Left ventricle myocardium superior (tissue), 1 donor: ENCODE measurements at places on chromosomes 2 and 18. TPM values are rescaled to one million over a fixed set of nuclear protein-coding genes. Genes with fewer than 3 reads are reported as not detected.
A peak's percentile ranks its signal among the peaks of the same experiment; 100 is the strongest.

GRCh38 chr2:46032996-46033395, 264.2 kb upstream of the EPAS1 start:
- DNase-seq: no peak

GRCh38 chr2:221895366-221896121, 323.4 kb upstream of the EPHA4 start:
- no peak for DNase-seq

- DNase-seq: no peak
These were observed 169.1 kb downstream of the NDUFA10 start for GRCh38 chr2:239855863-239856587.

DNA sequence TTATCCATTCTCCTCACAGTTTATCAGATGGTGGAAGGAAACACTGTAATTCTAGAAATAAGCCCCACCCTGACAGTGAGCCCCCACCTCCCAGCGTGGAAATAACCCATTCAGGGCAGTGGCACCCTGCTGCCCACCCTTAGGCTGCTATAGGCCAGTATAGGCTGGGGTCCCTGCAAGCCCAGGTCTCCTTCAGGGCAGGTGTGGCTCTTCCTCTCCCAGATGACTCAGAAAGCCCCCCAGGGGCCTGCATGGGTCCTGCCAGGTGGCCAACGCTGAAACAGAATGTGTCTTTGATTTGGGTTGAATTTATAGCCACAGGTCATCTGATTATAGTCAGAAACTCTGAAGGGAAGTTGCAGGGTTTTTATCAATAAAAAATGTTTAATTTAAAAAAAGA, 136.4 kb downstream of the SH3RF3 start:
- DNase-seq: no peak

The PCGF1 gene
- 26.8 TPM for total RNA-seq

DNA sequence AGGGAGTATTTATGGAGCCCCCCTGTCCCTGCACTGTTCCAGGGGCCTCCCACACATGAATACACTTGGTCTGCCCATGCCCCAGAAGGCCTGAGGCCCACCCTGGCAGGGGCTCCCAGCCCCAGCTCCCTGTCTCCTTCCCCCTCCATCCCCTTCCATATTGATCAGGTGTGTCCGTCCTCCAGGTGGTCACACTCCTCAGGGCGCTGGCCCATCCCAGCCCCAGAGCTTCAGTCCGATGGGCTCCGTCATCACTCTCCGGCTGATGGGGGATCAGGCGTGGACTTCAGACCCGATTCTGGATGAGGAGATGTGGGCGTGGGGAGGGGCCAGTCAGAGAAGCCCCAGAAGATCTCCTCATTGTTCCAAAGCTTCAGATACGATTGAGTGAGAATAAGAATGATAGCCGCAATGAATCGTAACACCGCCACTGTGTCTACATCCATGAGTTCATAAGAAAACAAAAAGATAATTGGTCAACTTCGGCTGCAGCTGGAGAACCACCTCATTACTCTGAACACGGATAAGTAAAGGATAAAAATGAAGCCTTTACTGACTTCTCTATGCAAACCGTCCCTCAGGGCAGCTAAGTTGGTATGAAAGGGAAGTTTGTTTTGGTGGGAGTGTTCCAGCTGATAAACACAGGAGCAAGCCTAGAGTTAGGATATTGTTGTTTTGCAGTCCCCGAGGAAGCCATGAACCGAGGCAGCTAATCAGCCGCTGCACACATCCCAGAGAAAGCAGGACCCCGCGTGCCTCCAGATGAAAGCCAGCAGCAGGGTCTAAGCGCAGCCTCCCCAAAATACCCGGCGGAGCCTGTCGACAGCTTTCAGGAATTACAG, 279.5 kb downstream of the NDUFA10 start:
- DNase-seq: no peak

The SERPINB12 gene
- not detected for total RNA-seq

DNA sequence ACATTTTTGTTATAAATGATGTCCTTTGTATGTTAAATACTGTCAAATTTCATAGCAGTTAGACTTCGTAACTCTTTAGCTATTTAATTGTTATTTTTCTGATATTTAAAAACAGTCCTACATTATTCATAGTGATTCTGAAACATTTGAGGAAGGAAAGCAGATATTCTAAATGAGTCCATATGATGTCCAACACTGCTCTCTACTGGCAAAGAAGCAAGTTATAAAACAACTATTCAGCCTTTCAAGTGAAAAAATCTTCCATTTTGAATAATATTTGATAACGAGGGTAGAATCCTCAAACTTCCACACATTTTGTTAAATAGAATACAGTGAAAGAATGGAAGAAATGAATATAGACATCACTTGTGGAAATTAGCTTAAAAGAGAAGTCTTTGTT, 220.8 kb downstream of the GULP1 start:
- no peak for DNase-seq

GRCh38 chr2:196660244-196660643, 20.7 kb downstream of the CCDC150 start:
- no peak for DNase-seq

DNA sequence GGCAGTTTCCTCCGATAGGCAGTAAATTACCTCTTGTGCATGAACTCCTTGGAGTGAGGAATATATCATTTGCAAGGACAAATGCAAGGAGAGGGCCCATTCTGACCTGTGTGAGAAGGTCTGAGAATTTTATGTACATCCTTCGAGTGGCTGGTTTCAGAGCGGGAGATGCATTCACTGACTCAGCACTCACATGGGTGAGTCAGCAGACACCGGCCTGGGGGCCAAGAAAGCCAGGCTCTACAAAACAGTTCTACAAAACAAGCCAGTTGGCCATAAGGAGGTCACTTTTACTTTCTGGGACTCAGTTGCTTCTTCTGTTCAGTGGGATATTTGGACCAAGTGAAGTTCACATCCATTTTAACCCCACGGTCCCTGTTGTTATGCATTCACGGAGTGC, 35.3 kb downstream of the CYP26B1 start:
- DNase-seq: no peak

The CHRNA1 gene
- total RNA-seq: not detected

- DNase-seq: no peak
These were observed 72.2 kb upstream of the HPCAL1 start for GRCh38 chr2:10230499-10230898.

The NGEF gene
- not detected for total RNA-seq

DNA sequence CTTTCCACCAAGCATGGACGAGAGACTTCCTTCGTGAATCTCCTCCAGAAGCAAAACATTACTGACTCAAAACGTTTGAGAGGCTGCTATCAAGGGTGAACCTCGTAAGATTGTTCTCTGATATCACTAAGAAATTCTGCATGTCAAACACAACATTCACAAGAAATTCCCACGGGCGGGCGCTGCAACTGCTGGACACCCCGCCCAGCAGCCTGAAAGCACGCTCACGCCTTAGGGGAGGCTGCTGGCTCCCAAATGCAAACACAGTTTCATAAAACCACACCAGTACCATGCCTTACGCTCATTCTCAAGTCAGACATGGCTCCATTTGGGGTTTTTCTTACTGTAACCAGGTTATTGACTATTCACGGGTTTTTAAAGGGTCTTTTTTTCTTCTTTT, 39.0 kb downstream of the MBP start:
- no peak for DNase-seq

DNA sequence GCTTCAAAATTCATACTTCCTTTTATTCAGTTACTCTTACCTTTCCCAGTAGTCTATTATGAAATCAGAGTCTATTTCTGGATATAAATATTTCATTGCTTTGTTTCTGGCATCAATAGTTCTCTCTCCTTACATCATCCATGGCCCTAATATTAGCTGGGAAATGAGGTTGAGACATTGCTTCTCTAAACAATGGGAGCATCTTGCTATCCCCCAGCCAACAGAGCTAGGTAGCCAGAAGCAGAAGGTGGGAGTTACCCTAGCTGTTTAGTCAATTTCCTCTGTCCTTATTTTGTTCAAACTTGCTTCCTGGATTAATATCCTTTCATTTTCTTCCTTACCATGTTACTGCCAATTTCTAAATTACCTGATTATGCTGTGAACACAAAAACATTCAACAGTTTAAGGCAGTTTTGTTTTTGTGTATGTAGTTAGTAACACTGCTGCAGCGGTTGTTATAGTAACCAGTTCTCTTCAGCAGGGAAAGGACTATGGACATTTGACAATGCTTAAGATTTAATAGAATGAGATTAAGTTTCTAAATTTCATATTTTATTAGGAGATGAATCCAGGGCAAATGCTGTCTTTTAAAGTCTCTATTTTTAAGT, 160.5 kb upstream of the KCNJ3 start:
- DNase-seq: no peak

The ITGAV gene
- total RNA-seq: 143 TPM

The TMEM198 gene
- 1.7 TPM for total RNA-seq

The BOLL gene
- not detected for total RNA-seq

The GAREM2 gene
- total RNA-seq: 3.6 TPM

The LHCGR gene
- total RNA-seq: 0.10 TPM

DNA sequence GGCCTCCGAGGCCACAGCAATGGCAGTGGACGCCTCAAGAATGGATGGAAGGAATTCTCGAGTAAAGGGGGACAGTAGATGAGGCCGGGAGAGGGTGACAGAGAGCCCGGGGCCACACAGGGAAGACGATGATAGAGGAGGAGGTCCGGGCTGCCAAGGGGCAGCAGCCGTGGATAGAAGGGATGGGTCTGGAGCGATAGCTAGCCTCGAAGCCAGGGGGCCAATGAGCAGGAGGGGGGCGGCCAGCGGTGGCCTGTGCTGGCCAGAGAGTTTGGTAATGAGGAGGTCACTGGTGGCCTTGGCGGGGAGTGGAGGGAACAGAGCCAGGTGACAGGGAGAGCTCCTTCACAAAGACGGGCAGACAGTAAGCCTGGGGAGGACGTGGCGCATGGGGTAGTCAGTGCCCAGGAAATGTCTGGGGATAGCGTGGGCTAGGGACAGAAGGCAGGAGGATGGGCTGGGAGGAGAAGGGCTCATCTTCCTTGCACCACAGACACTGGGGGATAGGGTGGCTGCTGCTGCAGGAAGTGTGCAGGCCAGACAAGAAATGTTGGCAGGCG, 87.8 kb upstream of the ASB18 start:
- DNase-seq: no peak

DNA sequence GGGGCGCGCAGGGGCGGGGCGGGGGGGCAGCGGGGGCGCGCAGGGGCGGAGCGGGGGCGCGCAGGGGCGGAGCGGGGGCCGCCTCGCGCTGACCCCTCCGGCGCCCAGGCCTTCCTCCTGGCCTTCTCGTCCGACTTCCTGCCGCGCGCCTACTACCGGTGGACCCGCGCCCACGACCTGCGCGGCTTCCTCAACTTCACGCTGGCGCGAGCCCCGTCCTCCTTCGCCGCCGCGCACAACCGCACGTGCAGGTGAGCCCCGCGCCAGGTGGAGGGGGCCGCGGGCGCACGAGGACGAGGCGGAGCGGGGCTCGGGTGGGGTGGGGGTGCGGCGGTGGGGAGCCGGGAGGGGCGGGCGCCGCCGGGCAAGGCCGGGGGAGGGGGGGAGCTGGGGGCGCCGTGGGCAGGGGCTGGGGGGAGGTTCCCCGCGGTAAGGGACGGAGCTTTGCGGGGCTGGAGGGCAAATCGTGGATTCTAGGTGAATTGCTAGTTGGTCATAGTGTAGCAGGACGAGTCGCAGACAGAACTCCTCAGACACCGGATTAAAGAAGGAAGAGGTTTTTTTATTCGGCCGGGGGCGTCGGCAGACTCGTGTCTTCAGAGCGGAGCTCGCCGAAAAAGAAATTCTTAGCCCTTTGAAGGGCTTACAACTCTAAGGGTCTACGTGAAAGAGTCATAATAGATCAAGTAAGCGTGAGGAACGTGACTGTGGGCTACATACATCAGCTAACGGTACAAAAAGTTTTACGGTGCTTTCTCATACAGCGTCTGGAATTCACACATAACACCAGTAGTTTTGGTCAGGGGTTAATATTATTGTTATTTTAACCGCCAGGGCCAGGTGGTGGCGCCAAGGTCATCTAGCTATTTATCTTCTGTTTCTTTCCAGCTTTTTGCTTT, 29.9 kb downstream of the ANO7 start:
- DNase-seq: peak; percentile 76

DNA sequence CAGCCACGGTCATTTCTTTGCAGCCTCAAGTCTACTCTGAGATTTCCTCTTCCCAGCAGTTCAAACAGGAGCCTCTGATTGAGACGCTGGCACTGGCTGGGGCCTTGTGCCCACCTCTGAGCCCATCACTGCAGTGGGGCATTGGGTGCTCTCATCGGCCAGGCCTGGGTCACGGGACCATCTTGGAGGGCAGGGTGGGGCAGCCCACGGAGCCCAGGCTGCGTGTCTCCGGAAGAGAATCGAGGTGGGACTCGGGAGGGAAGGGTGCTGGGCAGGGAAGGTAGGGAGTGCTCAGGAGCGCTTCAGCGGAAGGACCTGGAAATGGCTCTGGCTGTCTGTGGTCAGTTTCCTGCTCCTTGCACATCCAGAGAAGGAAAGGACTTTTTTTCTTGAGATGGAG, 82.4 kb downstream of the RTP5 start:
- no peak for DNase-seq

DNA sequence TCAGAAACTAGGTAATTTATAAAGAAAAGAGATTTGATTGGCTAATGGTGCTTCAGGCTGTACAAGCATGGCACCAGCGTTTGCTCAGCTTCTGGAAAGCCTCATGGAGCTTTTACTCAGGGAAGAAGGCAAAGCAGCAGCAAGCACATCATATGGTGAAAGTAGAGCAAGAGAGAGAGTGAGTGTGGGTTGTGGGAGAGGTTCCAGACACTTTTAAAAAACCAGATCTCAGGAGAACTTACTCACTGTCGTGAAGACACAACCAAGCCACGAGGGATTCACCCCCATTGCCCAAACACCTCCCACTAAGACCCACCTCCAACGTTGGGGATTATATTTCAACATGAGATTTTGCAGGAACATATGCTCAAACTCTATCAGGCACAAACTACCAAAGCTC, 554.6 kb upstream of the TNP1 start:
- no peak for DNase-seq

DNA sequence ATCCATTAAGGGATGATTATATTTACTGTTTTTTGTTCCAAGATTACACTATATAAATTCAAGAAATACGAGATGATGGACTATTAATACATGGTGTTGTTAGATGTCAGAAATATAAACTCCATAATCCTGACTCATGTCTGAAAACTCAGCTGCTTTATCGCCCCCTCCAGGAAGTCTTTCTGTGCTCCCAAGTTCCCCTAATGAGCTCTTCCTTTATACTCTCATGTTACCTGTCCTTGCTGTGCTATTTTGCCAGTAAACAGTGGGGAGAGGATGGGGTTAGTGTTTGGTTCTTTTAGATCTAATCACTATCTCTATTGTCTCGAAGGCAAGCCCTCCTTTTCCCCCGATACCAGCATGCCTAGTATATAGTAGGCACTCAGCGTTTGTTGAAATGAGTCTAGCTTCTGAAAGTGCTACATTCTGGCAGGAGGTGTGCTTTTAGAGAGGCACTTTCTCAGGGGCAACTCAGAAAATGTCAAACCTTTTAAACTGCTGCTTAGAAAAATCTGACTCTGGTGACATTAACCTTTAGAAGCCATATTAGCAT, 21.4 kb upstream of the BARD1 start:
- no peak for DNase-seq

The SKOR2 gene
- total RNA-seq: not detected

- no peak for DNase-seq
These were observed 28.0 kb downstream of the AGAP1 start for GRCh38 chr2:235521844-235522243.
